ENCODE measurements at places on chromosomes 16 and 17.

DNA sequence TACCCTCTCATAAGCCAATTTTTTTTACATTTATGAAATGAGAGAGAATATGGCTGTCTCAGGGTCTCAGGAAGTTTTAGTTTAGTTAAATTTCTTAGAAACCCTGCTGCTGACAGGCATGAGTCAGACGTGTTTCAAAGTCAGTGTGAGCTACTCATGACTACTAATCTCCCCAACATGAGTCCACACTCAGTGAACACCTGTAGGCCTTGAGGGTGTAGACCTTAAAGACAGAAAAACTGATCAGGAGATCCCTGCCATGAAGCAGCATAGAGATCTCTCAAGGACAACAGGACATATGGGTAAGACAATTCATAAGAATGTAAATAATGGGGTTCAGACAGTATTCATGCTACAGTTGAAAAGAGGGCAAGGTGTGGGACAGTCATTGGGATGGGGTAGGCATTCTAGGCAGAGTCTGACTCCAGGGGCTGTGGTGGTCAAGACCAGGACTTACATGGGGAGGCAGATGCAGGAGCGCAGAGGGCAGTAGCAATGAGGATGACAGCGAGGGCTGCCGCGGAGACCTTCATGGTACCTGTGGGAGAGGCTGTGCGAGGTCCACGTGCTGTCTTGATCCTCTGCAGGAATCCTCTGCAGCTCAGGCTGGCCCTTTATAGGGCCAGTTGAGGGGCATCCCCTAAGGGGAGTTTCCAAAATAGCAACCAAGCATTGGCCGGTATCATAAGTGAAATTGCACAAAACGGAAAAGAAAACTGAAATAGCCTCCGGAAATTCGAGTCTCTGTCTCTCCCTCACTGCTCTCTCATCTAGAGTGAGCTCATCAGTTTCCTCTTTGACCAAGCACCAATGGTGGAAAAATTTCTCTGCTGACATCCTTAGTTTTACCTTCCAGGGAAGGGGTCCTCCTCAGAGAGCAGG, at the start of gene CCL5:
Gene CCL5, minus strand, starts transcription at position 588 of the 882 bp plus-strand sequence.
- peak; percentile 73 for DNase-seq

- no peak for DNase-seq
Measured at GRCh38 chr17:40495140-40495539, 6.3 kb downstream of the TNS4 start.

- no peak for DNase-seq
Measured at GRCh38 chr16:29808219-29808900, 2.0 kb downstream of the MAZ start.

GRCh38 chr16:24995033-24995432, 20.1 kb downstream of the ARHGAP17 start:
- no peak for DNase-seq

DNA sequence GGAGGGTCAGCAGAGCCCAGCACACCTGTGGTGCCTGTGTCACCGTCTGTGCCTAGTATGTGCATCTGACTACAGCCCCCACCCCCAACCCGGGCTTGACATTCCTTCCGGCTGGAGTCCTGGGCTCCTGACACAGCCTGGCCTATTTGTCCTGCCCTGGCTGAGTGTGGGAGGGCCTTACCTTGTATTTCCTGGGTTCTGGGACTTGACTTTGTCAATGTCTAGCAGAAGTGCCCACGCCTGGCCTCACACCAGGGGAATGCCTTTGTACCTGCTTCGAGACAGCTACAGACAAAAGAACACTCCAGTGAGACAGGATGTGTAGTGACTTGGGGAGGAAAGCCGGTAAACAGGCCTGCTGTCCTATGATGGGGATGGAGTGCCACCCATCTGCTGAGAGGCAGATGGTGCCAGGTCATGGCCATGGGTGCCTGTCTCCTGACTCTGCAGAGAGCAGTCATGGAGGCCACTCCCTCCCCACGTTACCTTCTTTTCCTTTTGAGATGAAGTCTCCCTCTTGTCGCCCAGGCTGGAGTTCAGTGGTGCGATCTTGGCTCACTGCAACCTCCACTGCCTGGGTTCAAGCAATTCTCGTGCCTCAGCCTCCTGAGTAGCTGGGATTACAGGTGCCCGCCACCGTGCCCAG, 42.8 kb downstream of the TNFRSF13B start:
- DNase-seq = no peak

GRCh38 chr17:11296994-11297393, 56.0 kb downstream of the SHISA6 start:
- no peak for DNase-seq

DNA sequence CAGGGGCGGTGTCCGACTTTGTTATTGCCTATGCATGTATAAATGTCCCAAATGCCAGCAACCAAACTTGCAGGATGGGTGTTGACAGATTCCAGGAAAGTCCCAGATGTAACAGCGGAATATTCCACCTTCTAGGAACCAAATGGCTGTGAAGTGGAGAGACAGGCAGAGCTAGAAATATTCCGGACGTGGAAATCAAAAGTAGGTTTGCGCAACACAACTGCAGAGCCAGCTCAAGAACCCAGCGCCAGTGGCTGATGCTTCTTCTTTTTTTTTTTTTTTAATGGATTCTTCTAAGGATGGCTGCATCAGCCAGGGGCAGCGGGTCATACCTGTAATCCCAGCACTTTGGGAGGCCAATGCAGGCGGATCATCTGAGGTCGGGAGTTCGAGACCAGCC, 601.7 kb downstream of the MAF start:
- DNase-seq = no peak

DNA sequence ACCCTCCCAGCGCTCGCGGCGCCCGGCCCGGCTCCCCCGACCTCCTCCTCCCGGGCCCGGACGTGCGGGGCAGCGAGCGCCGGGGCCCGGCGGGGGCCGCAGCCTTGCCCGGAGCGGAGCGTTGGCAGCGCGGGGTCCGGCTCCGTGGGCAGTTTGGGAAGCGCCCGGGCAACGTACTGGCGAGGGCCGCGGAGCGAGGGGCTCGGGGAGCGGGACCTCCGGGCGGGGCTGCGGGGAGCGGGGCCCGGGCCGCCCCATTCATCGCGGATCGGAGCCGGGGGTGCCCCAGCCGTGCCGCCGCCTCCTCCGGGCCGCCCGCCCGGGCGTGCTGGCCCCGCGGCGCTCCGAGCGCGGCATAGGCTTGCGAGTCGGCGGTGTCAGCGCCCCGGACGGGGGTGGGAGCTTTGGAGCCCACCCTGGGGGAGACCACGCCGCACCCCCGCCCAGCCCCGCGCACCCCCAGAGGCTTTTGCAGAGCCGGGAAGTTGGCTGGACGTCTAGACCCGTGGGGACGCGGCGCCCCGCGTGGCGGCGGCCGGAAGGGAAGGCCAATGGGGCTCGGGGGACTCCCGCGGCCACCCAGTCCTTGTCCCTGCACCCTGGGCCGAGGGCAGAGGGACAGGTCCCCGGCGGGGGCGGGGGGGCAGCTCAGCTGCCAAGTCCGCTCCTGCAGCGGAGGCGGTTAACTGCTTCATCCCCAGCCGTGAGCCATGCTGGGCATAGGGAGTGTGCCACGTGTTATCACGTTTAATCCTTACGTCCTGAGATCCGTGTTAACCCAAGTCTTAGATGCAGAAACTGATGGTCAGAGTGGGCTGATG, 852 bp downstream of the ZNF469 start:
- no peak for DNase-seq

All from T-helper 2 cell treated with Interferon-gamma antibody and Interleukin-4, amounts not matched to agents 5 μg/mL and 100 μg/mL, for 36 hours (primary cell).